ENCODE measurements at places on chromosomes 1 and 21.
A peak's percentile ranks its signal among the peaks of the same experiment; 100 is the strongest.

- peak; percentile 81 for DNase-seq
Measured at GRCh38 chr21:36069713-36070583, at the start of gene CBR1. Gene CBR1, plus strand, starts transcription at chr21:36070024. Its CDS starts 92 bp downstream, at chr21:36070116.

DNA sequence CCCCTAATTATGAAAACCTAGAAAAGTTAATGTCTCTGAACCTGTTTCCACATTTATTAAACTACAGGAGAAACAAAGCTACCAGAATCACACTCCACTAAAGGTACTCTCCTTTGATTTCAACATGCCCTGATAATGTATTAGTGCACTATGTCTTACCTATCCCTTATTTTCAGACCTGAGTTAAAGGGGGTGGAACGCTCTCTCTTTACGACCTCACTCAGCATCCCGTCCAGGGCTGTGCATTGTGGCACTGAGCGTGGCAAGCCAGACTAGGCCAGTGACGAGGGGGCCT is 678 bp downstream of the LSM10 start:
- DNase-seq: no peak

DNA sequence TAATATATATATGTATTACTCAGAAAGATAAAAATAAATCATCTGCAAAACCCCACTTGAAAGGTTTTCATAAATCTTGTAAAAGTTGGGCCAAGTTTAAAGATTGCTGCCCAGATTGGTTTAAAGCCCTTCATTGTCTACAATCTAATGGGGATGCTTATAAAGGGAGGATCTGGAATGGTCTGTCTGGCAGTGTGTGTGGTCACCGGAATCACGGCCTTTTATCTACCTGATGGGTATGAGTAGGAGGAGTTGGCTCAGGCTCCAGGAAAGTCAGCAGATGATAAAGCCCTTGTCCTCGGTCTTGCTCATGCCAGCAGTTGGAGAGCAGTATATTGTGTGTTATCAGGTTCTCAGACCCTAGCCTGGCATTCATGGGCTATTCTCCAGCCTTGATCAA is 197.7 kb downstream of the ROR1 start:
- DNase-seq: no peak

GRCh38 chr1:182175361-182175931 is 113.9 kb upstream of the ZNF648 start:
- DNase-seq: no peak

DNA sequence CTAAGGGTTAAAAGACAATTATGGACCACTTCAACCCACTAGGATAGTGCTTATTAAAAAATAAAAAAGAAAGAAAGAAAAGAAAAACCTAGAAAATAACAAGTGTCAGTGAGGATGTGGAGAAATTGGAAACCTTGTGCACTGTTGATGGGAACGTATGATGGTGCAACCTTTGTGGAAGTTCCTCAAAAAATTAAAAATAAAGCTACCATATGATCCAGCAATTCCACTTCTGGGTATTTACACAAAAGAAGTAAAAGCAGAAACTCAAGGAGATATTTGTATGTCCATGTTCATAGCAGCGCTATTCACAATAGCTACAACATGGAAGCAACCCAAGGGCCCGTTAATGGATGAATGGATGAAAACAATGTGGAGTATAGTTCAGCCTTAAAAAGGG is 115.2 kb upstream of the ATP1A1 start:
- no peak for DNase-seq

DNA sequence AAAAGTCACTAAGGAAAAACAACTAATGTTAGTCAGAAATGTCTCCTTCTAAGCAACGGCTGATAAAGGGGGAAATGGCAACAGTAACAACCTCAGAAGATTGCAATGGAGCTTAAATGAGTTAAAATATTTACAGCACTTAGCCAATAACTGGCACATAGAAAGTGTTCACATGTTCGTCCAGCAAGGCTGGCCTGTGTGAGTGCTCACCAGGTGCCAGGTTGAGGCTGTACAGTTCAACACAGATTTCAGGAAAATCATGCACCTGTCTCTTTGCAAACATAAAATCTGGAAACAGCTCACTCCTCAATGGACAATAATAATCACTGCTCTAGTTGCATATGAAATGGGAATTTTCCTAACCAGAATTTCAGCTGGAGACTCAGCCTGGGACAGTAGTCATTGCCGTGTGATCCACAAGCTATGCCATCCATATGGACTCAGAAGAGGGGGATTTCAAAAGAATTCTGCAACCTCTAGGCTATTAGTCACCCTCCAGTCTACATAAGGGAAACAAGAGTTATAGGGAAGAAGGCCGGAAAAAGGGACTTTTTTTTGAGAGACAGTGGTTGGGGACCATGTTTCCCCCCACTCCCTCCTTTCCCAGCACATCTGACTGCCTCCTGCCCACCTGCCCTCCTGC is 68.6 kb downstream of the SYDE2 start:
- DNase-seq: no peak

DNA sequence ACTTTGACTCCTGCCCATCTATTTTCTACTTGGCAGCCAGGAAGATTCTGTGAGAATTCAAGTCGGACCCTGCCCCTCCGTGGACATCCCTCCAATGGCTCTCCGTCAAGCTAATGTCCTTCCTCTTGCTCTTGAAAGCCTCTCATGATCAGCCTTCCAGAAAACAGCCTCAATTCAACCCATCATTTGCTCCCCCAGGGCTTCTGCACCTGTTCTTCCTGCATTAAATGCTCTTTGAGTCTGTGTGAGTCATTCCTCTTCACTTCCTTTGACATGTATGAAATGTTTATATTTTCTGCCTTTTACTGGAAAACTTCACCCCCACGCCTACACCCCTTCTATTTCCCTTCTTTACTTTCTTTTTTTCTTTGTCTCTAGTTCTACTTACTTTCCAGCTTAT is 734.1 kb upstream of the ZP4 start:
- DNase-seq: no peak

DNA sequence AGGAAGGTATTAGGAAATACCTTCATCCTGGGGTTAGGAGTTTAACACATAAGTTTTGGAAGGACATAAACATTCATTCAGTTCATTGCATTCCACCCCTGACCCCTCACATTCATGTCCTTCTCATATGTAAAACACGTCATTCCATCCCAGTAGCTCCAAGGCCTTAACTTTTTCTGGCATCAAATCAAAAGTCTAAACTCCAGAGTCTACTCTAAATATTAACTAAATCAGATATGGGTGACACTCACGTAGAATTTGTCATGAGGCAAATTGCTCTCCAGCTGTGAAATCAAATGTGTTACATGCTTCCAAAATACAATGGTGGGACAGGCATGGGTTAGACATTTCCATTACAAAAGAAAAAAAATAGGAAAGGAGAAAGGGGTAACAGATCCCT is 298.2 kb upstream of the LRRC7 start:
- no peak for DNase-seq

DNA sequence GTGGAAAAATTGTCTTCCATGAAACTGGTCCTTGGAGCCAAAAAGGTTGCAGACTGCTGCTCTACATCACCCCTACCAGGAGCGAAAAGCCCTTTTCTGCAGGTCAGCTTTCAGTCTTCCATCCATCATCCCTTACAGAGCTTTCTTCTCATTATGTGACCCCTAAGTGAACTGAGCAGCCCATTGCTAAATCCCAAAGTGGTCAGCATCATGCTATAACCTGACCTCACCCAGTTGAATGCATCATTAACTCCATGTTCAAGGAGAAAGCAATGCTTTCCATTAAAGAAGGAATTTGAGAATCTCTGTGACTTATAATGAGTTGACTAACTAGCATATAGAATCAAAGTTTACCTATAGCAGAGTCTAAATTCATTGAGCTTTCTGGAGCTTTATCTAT is 10.4 kb upstream of the IL24 start:
- no peak for DNase-seq

- DNase-seq: no peak
Measured at GRCh38 chr1:84687714-84688462, 2.4 kb downstream of the SSX2IP start.
